ENCODE measurements at places on chromosomes 4 and X.

- DNase-seq: no peak
- no peaks in the 10 kb centered on the region for H3K36me3 ChIP-seq
- H3K27ac ChIP-seq: no peak overlapping the region
- no peaks in the 10 kb centered on the region for H3K4me1 ChIP-seq
- H3K4me3 ChIP-seq: no peak overlapping the region
Measured at GRCh38 chr4:186027405-186027804, 41.6 kb upstream of the TLR3 start.

- H3K36me3 ChIP-seq: no peaks in the 10 kb centered on the region
- H3K27ac ChIP-seq: peak overlapping the region; percentile 40
- peaks cover 57% of the 10 kb centered on the region for H3K27me3 ChIP-seq
Measured at GRCh38 chrX:72051589-72051988, 80.1 kb downstream of the RTL5 start.

DNA sequence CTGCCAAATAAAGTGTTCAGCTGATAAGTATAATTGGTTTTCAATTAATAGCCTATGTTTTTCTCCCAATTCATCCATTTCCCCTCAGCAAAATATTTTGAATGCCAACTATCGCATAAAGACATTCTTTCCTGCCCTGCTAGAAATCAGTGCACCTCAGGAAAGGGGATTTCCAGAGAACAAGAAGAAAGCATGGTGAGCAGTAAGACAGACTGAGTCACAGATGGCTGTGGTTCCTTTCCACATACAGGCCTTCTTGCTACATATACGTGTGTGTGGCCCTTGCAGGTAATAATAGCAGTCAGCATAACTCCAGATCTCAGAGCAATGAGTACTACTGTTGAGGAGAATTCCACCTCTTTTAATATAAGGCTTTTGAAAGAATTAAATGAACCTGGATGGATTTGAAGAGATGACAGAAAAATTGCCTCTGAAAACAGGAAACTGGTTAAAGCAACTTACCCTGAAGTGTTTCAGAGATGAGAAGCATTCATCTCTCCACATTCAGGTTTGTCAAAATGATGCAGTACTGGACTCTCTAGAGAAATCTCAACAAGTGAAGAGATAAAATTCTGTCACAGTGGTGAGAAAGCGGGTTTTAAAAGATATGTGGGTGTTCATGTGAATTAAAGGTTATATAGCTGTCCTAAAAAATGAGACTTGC lies 13.6 kb downstream of the GASK1B start:
- no peaks in the 10 kb centered on the region for H3K36me3 ChIP-seq
- H3K4me3 ChIP-seq: no peak overlapping the region
- H3K27ac ChIP-seq: no peak overlapping the region
- no peaks in the 10 kb centered on the region for H3K4me1 ChIP-seq
- no peak for DNase-seq

GRCh38 chr4:6542951-6543350 lies 32.0 kb upstream of the MAN2B2 start:
- H3K27me3 ChIP-seq: peaks cover 11% of the 10 kb centered on the region
- no peak overlapping the region for H3K4me3 ChIP-seq
- no peak overlapping the region for H3K27ac ChIP-seq
- no peaks in the 10 kb centered on the region for H3K4me1 ChIP-seq
- no peaks in the 10 kb centered on the region for H3K36me3 ChIP-seq

DNA sequence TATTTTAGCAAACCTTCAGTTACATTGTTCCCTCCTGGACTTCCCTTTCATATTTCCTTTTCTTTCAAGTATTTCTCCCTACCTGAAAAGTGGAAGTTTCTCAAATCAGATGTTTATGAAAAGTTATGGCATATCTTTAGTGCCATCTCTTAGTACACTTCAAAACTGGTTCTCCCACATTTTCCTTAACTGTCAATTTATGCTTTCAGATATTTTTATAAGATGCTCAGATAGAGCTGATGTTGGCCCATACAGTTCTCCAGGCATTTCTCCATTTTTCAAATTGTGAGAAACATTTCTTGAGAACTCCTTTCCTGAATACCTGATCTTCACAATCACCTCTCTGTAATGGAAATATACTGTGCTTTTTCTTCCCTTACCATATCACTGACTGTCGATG lies 32.5 kb upstream of the AP1AR start:
- no peak overlapping the region for H3K27ac ChIP-seq
- no peaks in the 10 kb centered on the region for H3K27me3 ChIP-seq
- no peaks in the 10 kb centered on the region for H3K36me3 ChIP-seq
- peaks cover 13% of the 10 kb centered on the region for H3K4me1 ChIP-seq
- no peak for DNase-seq

DNA sequence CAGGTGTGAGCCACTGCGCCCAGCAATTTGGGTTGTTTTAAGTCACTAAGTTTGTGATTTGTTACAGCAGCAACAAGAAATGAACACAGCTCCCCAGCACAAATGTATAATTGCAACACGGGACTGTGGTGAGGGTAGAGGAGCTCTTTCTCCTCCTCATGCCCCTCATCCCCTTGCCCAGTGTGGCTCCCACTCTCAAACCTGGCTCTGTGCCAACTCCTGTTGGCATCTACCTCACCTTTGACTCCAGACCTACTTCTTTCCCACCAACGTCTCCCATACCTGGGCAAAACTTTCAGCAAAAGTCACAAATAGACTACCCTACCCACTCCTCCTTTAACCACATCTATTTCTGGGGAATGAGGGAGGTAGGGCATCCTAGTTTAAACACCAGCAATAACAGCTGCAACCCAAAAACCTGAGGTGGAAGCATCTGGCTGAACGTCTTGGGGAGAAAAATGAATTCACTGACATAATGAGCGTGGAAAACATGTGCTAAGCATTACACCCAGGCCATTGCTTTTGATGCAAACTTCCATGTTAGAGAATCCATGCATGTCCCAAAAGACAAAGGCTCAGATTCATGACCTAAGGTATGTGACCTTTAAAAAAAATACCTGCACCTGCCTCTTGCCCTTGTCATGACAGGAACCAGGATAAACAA lies 19.2 kb downstream of the LNX1 start:
- no peak overlapping the region for H3K4me3 ChIP-seq
- no peaks in the 10 kb centered on the region for H3K4me1 ChIP-seq
- no peak overlapping the region for H3K27ac ChIP-seq
- no peaks in the 10 kb centered on the region for H3K27me3 ChIP-seq
- H3K36me3 ChIP-seq: no peaks in the 10 kb centered on the region

- H3K27ac ChIP-seq: no peak overlapping the region
- no peak overlapping the region for H3K4me3 ChIP-seq
- no peak for DNase-seq
- H3K27me3 ChIP-seq: peaks cover 4% of the 10 kb centered on the region
- no peaks in the 10 kb centered on the region for H3K36me3 ChIP-seq
Measured at GRCh38 chr4:99664716-99665115, 7.1 kb upstream of the C4orf54 start.

- no peaks in the 10 kb centered on the region for H3K36me3 ChIP-seq
- H3K27ac ChIP-seq: no peak overlapping the region
- no peak overlapping the region for H3K4me3 ChIP-seq
- H3K27me3 ChIP-seq: peaks cover 7% of the 10 kb centered on the region
- H3K4me1 ChIP-seq: no peaks in the 10 kb centered on the region
Measured at GRCh38 chr4:153174821-153175567, 29.2 kb upstream of the TRIM2 start.

- H3K4me1 ChIP-seq: no peaks in the 10 kb centered on the region
- no peak overlapping the region for H3K27ac ChIP-seq
- no peak for DNase-seq
- H3K36me3 ChIP-seq: no peaks in the 10 kb centered on the region
- no peaks in the 10 kb centered on the region for H3K27me3 ChIP-seq
Measured at GRCh38 chrX:26778320-26778888, 562.4 kb downstream of the MAGEB5 start.

DNA sequence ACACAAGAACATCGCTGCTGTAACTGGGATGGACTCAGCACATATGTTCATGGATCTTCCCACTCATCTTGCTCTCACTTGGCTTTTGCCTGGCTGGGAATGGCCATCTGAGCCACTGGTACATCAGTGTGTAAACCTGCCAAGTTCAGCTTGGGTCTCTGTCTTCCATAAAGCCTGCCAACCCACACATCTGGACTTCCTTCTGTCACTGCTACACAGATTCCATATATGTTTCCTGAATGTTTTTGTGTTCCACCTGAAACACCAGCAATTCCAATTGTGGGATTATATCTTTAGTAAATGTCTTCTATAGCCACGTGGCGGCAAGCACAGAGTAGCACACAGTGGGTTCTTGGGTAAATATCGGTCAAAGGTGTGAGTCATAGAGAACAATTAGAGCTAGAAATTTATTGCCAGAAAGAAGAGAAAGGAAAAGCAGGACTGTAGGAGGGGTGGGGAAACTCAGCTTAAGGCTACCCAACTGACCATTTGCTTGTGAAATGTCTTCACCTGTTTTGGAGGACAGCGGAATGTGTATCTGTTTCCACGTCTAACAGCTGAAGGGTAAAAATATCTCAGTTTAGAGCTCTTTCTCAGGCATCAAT lies 125.9 kb downstream of the MFAP3L start:
- H3K36me3 ChIP-seq: no peaks in the 10 kb centered on the region
- DNase-seq: no peak
- H3K4me3 ChIP-seq: no peak overlapping the region
- no peak overlapping the region for H3K27ac ChIP-seq

- DNase-seq: no peak
- H3K36me3 ChIP-seq: peaks cover 4% of the 10 kb centered on the region
- H3K27me3 ChIP-seq: no peaks in the 10 kb centered on the region
Measured at GRCh38 chrX:13014111-13015096, 30.0 kb downstream of the FAM9C start.

GRCh38 chr4:145921231-145921630 lies 17.4 kb downstream of the ZNF827 start:
- H3K4me3 ChIP-seq: no peak overlapping the region
- DNase-seq: no peak
- no peak overlapping the region for H3K27ac ChIP-seq
- peaks cover 13% of the 10 kb centered on the region for H3K36me3 ChIP-seq

GRCh38 chr4:69323284-69323683 lies 43.0 kb downstream of the UGT2B28 start:
- no peaks in the 10 kb centered on the region for H3K27me3 ChIP-seq
- no peaks in the 10 kb centered on the region for H3K36me3 ChIP-seq
- H3K4me3 ChIP-seq: no peak overlapping the region
- no peak for DNase-seq

Data from activated naive CD4-positive, alpha-beta T cell treated with anti-CD3 and anti-CD28 coated beads, Interleukin-2, amount 10 ng/mL, durations not matched to agents 7 days and 5 days (primary cell).